Muscle of back (tissue), 13 donors: ENCODE measurements at places on chromosomes 16 and 17.

- no peak for DNase-seq
Observed at GRCh38 chr16:30813821-30814189, 26.8 kb upstream of the ZNF629 start.

DNA sequence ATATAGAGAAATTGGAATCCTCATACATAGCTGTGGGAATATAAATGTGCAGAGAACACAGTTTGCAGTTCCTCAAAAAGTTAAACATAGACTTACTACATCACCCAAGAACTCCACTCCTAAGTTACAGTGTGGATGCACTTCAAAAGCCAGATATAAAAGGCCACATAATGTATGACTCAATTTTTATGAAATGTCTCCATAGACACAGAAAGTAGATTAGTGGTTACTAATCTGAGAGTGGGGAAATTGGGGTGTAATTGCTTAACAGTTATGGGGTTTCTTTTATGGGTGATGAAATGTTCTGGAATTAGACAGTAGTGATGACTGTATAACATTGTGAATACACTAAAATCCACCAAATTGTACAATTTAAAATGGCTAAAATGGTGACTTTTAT, 60.9 kb downstream of the CACNG1 start:
- DNase-seq: no peak

DNA sequence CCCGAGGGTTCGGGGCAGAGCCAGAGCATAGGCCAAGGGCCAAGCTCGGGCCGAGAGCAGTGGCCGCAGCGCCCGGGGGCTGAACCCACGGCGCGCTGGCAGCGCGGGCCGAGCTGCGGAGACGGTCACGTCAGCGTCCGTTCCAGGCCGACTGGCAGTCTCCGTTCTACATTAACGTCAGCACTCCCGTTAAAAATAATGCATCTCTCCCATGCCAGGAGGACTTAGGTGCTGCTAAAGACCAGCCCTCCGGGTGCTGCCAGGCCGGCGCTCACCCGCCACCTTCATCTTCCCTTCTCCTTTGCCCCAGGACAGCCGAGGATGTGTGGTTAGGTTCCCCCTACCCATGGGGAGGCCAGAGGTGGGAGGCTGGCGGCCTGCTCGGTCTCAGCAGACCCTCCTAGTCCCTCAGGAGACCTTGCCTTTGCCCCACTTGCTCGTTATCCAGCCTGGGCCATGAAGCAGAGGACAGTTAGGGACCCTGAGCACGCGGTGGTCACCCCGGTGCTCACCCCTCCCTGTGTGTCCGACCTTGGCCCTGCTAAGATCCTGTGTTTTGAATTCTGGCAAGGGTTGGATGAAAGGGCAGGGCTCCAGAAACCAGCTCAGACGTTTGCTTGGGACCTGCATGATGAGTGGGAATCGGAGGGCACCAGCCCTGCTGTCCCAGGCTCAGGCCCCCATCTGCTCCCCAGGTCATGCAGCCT, 572 bp downstream of the MPG start:
- DNase-seq: no peak

GRCh38 chr16:14310519-14310991, 239.4 kb downstream of the MRTFB start:
- no peak for DNase-seq

GRCh38 chr17:44736551-44737240, 22.1 kb upstream of the ADAM11 start:
- DNase-seq: no peak

DNA sequence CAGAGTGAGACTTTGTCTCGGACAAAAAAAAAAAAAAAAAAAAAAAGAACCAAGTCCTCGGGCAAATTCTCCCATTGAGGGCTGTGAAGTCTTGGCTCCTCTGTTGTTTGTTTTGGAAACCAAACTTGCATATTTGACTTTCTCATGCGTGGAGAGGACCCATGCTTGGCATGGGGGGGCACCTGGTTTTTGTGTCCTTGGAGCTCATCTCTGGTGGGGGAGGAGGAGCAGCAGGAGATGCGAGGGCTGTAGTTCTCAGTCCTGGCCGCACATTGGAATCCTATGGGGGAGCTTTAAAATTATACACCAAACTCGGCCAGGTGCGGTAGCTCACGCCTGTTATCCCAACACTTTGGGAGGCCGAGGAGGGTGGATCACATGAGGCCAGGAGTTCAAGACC, 74.5 kb downstream of the ABCC6 start:
- no peak for DNase-seq

DNA sequence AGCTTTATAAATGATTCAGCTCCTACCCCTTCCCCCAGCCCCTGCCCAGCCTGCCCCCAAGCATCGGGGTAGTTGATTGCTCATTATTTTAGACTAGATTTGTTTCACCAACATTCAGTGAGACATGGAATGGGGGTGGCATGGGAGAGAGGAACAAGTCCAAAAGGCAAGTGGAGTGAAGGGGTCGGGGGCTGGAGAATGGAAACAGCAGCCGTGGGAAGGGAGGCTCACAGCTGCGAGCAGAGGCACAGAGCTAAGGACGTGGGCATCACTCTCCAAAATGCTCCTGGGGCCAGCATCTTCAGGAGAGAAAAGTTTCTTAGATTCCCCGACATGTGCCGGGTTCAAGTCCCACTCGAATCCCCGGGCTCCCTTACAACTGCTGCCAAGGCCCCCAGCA, 19.3 kb downstream of the PIPOX start:
- DNase-seq: no peak

DNA sequence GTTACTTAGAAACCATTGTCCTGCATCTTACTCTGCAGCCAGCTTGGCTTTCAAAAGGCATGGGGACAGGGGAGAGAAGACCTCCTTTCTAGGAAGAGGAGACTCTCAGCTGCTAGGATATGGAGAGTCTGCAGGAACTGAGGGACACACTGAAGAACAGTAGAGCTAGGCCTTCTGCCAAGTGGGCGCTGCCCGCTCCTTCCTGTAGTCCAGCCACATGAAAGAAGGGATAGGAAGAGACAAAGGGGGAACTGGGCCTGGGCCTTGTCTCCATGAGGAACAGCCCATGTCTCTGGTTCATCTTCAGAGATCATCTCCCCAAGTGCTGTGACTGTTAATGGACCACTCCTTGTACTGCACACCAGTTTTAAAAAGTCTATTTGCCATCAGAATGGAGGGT, 78.4 kb downstream of the SYCE1L start:
- no peak for DNase-seq

DNA sequence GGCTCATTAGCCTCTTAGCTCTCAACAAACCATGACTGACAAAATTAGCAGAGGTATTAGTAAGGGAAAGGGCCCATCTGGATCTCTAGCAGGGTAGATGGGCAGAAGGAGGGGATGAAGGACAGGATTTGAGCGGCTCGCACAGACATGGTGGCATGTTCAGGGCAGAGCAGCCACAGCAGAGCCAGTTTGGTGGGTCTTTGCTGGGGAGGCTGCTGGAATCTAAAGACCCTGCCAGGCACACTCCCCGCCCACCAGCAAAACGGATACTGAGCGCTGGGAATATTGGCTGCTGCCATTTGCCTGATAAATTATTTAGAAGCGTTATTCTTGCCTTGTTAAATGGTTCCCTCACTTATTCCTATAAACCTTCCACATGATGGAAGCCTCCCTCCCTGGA, 20.7 kb upstream of the NAT9 start:
- no peak for DNase-seq

GRCh38 chr16:12255919-12256665, 279.6 kb downstream of the SNX29 start:
- DNase-seq: no peak

GRCh38 chr17:71003736-71004135, 834.4 kb downstream of the KCNJ2 start:
- DNase-seq: no peak

DNA sequence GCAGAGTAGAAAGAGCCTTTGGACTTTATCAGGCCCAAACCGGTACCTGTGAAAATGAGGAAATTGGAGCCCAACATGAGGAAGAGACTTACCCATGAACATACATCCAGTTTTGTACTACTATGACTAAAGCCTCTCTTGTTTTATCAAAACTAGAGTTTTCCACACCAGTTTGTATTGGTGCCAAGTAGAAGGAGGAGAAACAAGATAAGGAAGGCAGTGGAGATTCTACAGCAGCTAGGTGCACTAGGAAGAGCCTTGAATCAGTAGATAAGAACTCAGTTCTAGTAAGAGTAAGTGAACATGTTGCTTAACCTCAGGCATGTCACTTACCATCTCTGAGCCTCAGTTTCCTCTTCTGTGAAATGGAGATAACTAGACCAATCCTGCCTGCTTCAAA, 13.7 kb upstream of the TMEM132E start:
- no peak for DNase-seq

DNA sequence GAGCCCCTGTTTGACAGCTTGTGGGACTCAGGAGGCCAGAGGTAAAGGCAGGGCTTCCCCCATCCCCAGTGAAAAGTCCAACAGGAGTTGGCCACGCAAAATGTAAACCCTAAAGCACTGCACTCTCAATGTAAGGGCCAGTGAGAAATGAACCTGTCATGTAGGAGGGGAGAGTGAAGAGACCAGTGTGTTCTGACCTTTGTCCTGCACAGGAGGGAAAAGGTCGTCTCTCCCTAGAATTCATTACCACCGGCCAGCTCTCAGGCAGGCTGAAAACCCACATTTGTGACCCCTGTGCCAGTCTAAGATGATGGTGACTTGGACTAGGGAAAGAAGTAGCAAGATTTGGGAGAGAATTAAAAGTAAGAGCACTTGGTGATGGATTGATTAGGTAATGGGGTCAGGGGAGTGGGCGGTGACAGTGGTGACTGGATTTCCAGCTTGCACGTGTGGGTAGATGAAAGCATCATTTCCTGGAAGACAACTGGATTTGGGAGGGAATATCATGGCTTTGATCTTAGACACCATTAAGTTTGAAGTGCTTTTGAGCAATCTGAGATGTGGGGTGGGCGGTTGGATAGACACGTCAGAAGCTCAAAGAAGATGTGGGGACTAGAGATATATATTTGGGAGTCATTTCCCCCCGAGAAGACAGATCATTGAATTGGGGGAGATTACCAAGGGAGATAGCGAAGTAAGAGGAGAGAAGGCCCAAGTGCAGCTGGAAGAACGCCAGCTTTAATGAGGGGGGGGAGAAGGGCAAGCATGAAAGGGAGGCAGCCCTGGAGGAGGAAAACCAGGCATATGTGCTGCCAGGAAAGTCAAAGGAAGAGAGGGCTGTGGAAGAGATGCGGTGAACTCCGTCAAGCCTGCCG, 119.5 kb downstream of the NTN1 start:
- DNase-seq: no peak

DNA sequence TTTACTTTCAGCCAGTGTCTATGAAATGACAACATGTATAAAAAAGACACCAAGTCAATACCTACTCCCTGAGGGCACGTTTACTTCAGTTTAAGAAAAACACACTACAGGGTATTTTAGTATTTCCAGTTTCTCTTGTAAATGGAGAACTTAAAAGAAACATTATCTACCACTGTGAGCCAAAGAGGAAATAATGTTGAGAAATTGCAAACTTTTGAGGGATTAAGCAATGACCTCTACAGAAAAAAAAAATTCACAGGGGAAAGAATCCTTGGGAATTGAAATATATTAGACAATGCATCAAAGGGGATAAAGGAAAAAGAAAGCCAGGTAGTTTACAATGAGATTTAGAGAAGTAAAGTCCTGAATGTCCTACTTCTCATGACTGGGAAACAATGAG, 126.0 kb downstream of the KCNJ2 start:
- no peak for DNase-seq

DNA sequence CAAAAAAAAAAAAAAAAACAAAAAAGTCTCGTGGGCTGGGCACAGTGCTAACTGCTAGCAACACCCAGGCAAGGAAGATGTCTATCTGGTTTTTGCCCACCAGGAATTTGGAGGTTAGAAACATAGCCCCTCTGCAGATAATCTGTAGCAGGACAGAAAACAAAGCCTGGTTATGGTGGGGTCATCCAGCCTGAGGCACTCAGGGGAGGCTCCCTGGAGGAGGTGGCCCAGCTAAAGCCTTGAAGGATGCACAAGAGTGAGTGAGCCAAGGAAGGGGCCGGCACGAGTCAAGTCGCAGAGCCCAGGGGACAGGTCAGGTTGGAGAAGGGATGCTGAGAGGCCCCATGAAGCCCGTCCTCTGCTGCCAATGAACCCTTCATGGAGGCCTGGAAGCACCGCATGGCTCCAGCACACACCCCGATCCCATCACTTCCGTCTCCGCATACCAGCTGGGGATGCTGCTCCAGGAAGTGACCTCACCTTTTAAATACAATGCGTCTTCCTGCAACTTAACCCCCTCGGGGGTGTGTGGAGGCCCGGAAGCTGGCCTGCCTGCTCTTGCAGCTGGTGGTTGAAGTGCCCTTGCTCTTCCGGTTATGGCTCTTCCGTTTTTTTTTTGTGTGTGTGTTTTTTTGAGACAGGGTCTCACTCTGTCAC, 86.5 kb downstream of the ENGASE start:
- DNase-seq: no peak

- peak; percentile 74 for DNase-seq
Observed at GRCh38 chr17:81323411-81323868, 28.3 kb upstream of the SLC38A10 start.

DNA sequence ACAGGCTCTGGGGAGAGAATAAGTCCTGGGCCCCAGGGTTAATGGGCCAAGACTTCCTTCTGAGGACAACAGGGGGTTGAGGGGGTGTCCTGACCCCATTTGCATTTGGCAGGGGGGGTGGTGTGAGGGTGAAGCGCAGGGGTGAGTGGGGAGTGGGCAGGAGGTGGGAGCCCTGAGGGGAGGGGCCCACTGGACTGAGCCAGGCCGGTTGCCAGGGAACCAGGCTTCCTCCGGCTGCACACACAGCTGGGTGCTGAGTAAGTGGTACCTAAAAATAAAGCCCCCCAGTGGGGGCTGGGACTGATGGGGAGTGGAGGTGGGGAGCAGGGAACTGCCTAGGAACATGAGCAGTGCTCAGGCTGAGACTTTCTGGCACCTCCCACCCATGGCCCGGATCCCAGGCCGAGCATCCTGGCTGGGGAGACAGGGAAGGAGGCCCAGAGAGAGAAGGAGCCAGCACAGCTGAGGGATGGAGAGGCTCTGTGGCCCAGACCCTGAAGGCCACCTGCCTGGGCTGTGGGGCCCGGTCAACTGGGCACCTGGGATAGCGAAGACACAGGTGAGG, 7.5 kb upstream of the RASD1 start:
- DNase-seq: peak; percentile 92

DNA sequence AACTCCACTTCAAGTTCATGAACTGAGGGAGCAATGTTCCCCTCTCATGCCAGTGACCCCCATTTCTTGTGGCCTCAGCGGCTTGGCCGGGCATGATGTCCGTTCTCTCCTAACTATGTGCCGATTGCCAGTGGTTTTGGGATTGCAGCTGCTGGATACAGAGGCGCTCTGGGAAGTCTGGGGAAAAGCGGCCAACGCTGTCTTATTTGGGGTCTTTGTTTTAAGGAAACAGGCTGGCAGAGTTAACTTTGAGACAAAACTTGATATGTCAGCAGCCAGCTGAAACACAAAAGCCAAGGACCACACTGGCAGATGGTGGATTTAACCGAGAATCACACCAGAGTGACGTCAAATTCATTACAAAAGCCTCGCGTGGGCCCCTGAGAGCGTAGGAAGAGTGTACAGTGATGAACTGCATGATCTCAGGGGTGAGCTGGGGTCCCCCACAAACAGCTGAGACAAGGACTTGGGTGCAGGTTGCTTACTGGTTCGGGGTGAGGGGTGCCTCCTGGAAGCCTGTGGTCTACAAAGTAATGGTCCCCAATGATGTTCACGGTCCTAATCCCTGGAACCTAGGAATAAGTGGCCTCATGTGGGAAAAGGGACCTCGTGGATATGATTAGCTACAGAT, 180.4 kb downstream of the IRF8 start:
- no peak for DNase-seq

GRCh38 chr17:9594065-9594464, 17.6 kb downstream of the CFAP52 start:
- no peak for DNase-seq

GRCh38 chr17:28112606-28113005, 70.1 kb downstream of the NLK start:
- DNase-seq: peak; percentile 30

- no peak for DNase-seq
Observed at GRCh38 chr16:89575247-89576152, at the start of gene CPNE7. Gene CPNE7 (plus strand): TSS chr16:89575758. CDS start chr16:89575898, 140 bp downstream.
